RPMI7951 (cell line): ENCODE measurements at places on chromosomes 4 and X.

DNA sequence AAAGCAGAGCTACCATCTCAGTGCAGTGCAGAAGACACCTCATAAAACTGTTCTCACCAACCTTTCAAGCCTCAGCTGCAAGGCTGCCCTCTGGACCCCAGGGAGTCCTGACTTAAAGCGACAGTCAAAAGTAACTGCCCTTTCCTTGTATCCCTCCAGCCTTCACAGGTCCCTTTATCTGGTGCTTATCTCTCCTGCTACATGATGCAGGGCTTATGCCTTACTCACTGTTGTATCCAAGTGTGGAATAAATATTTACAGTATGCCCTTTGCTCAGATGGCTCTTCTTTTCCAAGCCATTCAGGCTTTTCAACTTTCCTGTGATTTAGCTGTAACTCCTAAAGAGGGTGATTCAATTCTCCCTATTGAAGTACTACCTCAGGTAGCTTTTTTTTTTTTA is 92.6 kb downstream of the KDR start:
- DNase-seq = no peak

DNA sequence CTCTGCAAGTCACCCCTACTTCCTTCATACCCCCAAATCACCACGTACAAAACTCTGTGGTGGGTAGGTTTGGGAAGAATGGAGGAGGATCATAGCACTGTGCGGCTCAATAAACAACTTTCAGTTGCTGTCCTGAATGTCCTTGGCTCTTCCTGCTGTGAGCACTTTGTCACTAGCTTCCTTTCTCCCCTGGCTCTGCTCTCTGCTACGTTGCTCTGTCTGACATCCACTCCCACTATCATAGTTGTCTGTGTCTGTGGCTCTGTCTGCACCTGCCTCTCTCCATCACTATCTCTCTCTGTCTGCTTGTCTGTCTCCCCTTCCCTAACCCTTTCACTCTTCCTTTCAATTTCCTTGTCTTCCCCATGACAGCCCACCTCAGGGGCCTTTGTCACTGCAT is 21.2 kb upstream of the SMPX start:
- no peak for DNase-seq

DNA sequence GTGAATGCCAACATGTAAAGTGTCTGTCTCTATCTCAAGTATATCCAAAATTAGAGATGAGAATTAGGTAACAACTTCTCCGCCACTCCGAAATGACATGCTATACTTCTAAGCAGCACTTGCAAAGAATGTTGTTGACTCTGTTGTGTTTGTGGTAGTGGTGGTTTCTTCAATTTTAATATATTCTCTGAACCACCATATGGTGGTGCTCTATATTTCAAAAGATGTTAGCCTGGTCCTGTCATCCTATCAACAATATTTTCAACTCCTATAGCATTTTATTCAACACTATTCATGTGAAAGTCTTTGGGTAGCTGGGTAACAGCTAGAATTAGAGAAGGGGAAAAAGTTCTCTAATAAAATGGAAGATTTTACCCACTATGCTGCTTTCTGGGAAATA is 1622.8 kb upstream of the IGFBP7 start:
- DNase-seq = no peak

DNA sequence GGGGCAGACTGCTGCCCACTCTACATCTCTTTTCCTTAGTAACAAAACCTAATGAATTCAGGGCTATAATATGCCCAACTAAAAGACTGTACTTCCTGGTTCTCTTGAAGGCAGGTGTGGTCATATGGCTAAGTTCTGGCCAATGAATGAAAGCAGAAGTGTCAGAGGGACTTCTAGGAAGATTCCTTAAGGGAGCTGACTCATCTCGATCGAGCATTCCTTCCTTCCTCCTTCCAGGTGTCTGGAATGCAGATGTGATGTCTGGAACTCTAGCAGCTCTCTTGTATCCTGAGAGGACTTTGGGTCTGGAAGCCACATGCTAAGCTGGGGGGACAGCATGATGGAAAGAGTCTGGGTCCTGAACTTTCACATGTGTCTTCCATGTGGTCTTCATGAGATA is 116.2 kb upstream of the STX18 start:
- DNase-seq = peak; percentile 28

GRCh38 chr4:6575503-6576240 is 683 bp downstream of the MAN2B2 start:
- DNase-seq = no peak

DNA sequence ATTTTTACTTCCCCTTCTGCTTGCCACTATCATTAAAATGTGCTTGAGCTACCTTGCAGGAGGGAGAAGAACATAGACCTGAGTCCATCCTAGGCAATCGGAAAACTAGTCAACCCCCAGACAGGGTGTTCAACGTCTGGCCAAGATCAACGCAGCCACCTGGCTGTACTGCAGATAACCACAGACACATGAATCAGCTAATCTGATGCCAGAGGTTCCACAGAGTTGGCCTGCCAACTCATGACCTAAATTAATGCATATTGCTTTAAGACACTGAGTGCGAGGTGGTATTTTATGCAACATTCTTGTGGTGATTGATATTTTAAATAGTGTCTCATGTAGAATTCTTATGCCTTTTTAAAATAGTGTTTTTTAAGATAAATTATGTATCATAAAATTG is 1283.8 kb upstream of the PABPC4L start:
- DNase-seq = peak; percentile 53

DNA sequence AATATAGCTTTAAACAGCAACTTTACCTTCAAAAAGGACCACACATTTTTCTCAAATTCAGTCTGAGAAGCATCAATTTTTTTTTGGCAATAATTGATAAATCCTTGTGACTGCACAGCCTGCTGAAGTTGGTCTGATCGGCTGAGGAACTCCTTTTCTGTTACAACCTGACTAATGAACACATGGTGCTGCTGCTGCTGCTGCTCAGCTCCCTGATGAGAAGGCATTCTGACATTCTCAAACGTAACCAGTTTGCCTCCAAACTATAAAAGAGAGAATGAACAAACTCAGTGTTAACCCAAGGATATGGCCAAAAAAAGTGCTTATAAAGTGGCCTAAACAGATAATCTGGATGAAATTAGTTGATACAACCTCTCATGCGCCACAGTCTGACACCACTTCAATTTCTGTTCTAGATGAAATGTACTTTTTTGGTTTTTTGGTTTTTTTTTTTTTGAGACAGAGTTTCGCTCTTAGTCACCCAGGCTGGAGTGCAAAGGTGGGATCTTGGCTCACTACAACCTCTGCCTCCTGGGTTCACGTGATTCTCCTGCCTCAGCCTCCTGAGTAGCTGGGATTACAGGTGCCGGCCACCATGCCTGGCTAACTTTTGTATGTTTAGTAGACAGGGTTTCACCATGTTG is 26.5 kb downstream of the SEC31A start:
- DNase-seq = no peak

- DNase-seq = no peak
These were observed 55.8 kb upstream of the CD99 start for GRCh38 chrX:2635342-2635741.

DNA sequence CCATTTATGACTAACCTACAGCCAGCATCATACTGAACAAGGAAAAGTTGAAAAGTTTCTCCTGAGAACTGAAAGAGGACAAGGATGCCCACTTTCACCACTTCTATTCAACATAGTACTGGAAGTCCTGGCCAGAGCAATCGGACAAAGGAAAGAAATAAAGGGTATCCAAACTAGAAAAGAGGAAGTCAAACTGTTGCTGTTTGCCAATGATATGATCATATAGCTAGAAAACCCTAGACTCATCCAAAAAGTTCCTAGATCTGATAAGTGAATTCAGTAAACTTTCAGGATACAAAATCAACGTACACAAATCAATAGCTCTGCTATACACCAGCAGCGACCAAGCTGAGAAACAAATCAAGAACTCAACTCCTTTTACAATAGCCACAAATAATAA is 64.5 kb downstream of the CENPC start:
- DNase-seq = no peak

DNA sequence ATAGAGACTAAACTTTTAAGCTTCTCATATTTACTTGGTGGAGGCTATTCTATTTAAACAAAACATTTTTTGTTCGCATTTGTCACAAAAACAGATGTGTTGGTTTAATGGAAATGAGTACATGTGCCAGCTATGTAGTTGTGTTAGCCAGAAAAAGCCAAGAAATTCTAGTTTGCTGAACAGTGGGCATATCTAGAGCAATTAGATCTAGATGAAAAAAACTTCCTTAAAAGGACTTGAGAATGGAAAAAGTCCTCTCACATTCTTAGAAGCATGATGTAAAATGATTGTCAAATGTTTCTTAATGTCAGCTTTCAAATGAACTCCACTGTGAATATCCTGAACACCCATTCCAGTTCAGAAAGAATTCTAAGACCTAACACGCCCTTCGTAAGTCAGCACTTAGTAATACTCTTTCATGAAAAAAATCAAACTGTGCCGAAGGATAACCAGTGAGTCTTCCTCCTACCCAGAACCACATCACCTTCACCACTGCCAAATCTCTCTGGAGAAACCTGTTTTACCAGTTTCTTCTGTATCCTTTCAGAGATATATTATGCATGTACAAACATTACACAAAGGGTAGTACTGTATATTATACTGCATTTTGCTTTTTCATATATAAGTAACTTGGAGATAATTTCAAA is 28.2 kb downstream of the PHKA1 start:
- DNase-seq = peak; percentile 0

DNA sequence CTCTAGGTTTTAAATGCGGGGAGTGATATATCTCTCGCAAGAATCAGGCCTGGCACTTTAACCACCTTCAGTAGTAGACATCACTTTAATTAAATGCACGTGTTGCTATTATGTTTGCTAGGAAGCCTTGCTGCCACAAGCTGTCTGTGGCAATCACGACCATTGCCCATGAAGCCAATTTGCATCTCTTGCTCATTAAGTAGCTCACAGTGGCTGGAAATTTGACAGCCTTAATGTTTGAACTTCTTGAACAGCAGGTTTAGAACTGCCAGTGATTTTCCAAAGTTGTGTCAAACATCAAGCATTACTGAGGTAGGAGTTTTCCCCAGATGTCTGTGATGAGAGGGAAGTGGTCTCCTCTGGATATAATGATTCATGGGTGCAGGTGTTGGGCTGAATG is 642.3 kb upstream of the CPEB2 start:
- DNase-seq = no peak

- DNase-seq = no peak
These were observed 41.7 kb downstream of the ATP8A1 start for GRCh38 chr4:42615131-42615763.

DNA sequence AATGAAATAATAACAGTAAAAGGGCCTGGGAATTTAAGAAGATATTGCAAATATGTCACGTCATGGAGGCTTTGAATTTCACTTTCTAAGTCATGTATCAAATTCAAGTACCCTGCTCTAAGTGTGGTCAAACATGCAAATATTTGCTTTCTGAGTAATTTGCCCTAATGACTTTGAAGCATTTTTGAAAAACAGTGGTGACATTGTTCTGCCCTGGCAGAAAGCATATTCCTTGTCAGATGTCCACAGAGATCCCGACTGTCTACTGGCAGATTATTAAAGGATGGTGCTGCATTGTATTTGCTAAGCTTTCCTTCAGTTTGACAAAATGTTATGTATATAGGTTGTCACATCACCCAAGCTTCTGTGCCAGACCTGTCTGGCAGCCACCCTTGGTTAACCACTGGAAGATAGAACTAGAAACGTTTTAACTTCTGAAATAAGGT is 92.5 kb downstream of the ANK2 start:
- peak; percentile 73 for DNase-seq

GRCh38 chr4:73603271-73603710 is 16.9 kb downstream of the RASSF6 start:
- DNase-seq = peak; percentile 74

- no peak for DNase-seq
These were observed 78.2 kb upstream of the PDE5A start for GRCh38 chr4:119706804-119707203.

DNA sequence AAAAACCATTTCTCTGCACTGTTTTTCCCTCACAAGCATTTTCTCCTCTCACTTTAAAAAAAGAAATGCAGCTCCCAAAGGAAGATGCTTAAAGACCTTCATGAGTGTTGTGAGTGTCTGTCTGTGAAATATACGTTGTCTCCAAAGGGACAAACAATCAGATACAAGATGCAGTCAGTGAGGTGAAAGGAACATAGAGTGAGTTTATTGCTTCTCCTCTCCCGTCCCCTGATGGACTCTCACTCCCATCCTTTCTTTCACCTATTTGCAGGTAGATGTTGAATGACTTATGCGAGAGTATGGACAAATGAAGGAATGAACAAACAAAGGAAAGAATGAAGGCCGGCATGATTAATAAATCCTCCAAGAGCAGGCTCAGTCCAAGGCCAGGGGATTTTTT is 561.2 kb upstream of the DIPK2B start:
- no peak for DNase-seq

GRCh38 chr4:154503598-154503997 is 12.0 kb upstream of the DCHS2 start:
- peak; percentile 19 for DNase-seq

DNA sequence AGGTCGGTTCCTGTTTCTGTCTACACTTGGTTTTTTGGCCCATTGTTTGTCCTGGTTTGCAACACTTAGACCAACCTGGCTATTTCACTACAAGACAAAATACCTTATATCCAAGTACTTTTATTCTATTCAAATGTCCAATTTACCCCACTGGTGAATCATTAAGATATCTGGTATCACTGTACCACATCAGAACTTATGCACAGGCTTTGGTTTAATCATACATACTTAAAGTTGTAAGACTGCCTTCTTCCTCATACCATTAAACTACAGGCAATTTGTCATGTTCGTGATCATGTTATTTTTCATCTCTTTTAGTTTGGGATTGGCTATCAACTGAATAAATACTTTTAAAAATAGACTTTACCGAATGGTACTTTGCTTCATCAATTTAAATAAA is 53.0 kb upstream of the ATOH1 start:
- no peak for DNase-seq

DNA sequence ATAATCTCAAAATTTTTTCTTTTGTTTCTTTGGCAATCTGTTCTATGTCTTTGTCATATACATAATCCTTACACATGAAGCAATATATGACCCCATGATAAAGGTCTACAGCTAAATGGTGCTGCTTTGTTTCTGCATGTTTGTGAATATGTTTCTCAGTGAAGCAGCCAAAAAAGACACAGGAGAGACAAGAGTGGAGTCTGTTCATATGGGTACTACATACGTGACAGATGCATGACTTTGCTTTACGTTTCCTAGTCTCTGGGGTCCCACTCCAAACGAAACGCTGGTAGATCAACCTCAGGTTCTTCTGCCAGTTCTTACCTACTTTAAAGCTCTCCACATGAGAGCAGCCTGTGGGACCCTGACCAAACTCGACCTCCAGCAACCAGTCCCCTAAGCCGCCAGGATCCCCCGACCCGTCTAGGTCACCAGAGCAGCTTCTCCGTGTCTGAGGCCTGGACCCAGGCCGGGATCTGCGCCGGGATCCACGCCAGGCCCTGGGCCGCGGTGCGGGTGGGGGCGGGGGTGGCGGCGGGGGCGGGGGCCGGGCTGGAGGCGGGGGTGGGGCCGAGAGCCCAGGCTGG is 1.5 kb downstream of the USP51 start:
- no peak for DNase-seq

DNA sequence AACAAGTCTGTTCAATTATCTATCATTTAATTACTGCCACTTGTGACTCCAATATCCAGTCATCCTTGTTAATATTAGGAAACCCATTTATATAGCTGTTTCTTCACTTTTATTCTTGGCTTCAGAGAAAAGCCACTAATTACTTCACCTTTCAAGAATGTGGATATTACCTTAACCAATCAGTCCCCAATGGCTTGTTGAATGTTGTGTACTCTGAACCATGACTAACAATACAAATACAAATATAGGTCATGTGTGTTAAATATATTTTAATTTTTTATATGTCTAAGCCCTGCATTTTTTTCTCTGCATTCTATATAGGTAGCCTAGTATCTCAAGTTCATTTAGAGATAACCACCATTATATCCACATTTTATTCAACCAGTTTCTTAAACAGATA is 1513.4 kb upstream of the AGA start:
- DNase-seq = no peak
